Esophagus muscularis mucosa (tissue), 4 donors: ENCODE measurements at places on chromosomes 7 and 10.

GRCh38 chr10:4051641-4052151, 266.7 kb upstream of the KLF6 start:
- no peak for DNase-seq

DNA sequence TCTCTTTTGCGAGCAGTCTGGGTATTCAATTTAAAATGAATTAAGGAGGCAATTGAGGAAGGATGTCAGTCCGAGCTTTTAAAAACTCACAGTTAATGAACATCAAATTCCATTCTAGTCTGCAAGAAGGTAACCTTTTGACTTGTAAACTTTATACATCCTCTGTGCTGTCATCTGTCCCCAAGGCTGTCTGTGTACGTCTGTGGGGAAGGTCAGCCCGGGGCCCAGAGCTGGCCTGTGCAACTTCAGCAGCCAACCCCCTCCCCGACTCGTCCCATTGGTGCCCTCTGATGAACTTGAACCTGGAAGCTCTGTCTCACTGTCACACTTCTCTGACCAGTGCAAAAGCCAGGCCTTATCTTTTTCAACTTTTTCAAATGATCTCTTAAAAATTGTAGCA, 80.3 kb downstream of the CCDC3 start:
- DNase-seq, result peak; percentile 86

- DNase-seq, result no peak
Observed at GRCh38 chr10:93762979-93763391, 5.2 kb downstream of the LGI1 start.

DNA sequence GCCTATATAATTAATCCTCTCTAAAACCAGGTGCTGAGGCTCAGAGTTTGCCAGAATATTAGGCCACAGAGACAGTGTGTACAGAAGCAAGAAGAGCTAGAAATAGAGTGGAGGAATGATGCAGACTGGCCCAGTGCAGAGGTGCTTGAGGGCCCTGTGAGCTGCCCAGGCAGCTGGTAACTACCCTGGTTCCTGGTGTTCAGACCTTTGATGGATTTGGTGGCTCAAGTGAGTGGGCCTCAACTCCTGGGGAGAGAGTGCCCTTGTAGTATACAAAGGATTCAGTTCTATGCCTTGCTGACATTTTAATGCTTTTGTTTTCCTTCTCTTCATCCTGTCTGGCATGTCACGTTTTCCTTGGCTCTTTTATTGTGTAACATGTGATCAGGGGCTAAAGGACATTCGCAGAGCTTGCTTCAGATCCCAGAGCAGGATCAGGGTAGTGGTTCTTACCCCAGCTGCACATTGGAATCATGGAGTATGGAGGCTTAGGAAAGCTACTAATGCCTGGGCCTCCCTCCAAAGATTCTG, 20.0 kb downstream of the LRRC4 start:
- DNase-seq, result no peak

GRCh38 chr7:139695588-139695987, 82.2 kb downstream of the HIPK2 start:
- no peak for DNase-seq

DNA sequence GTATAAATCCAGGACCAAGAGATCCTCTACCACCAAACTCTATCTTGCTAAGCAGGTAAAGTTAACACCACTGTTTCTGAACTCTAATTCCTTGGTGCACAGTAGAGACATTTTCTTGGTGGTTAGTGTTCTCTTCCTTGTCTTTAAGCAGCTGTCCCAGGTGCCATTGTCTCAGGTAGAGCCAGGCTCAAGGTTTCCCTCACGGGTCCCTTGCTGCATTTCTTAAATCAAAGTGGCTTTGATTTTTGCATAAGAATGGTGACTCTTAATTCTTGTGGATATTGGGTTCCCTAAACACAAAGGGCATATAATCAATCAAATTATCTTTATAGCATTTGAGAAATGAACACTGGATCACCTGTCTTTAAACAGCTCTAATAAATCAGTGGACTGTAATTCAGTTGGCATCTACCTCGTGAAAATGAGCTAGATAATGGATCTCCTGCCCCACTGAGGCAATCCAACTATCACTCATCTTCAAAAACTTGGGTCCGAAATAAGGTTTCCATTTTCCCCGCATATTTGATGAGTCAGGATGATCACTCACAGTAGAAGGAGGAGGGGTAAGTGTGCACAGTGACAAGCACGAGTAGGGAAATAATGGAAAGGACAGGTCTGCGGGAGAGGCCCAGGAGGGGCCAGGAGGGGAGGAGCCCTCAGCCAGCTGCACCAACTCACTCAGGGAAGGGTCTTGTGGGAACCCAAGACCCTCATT, 2.4 kb downstream of the ABCC2 start:
- DNase-seq, result no peak

DNA sequence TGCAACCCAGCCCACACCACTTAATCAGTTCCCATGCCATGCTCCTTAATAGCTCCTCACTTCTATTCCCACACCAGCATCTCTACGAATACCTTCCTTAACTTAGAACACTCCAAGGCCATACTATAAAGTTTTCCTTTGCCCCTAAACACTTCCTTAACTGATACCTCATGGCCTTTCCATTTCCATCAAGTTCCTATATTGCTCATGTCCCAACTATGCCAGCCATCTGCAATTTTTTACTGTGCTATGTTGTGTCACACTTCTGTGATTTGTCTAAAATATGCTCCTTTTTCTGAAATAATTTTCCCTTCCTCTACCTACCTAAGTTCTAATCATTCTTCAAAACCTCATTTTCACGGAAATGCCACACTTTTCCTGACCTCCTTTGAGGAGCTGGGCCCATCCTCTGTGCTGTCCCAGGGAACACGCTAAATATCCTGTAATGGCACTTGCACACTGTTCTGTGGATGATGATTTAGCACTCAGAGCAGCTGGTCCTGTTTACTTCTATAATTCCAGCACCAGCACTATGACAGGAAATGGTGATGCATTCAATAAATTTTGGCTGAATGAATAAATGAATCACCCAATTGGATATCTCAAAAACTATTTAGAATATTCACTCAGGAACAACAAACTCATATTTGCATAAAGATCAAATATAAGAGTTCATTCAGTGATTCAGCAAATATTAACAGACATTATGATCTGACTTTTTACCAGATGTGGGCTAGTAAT, 266.5 kb upstream of the HGF start:
- DNase-seq, result no peak

DNA sequence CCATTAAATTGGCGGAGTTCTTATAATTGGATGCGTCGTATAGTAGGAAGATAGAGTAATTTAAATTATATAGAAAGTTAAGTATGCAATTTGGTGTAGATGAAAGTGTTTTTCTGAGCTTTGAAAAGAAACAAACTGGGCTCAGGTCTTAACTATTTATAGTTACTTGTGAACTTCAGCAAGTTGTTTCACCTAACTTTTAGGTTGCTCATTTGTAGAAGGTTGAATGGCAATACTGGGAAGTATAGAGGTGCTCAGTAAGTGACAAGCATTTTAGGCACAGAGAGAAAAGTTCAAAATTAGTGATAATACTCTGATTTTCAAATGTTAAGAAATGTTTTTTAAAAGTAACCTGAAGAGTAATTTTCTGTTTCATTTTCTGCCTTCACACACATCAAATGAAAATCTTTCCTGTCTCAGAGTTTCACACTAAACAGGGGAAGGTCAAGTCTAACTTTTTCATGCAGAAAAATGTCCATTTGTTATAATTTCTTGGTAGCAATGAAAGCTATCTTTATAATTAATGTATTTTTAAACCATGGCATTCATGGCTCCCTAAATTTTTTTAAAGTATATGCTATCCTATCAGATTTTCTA, 146.5 kb downstream of the PHF14 start:
- DNase-seq, result no peak

DNA sequence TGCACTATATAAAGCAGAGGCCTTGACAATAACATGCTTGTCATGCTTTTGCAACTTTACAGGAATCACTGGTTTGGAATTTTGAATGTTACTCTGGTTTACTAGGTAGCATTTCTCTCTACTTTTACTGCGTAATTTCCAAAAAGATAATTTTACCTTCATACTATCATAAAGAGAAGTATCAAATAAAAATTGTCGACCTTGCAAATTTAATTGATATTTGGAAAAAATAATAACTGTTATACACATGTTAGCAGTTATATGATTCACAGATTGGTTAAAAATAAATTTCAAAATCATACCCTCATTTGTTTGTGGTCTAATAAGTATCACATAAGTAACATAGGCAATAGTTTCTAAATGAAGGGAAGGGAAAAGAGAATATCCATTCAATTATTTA, 228.5 kb upstream of the CACNA2D1 start:
- DNase-seq, result no peak

- DNase-seq, result no peak
Observed at GRCh38 chr10:11684717-11685645, 57.2 kb upstream of the ECHDC3 start.

GRCh38 chr7:66896441-66896840, 24.6 kb upstream of the TMEM248 start:
- no peak for DNase-seq

- no peak for DNase-seq
Observed at GRCh38 chr10:22795546-22795945, 81.2 kb upstream of the PIP4K2A start.

DNA sequence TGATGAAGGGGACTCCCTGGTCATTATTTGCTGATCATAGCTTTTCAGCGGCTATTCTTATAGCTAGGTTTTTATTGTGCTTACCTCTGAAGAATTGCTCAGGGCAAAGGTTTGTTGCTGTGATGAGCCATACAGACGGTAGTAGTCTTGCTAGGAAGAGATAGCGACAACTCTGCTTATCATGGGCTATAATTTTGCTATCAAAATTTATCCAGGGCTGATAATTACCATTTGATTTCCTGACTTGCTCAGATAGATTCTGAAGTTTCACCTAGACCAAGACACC, 103.9 kb downstream of the CFAP58 start:
- no peak for DNase-seq

DNA sequence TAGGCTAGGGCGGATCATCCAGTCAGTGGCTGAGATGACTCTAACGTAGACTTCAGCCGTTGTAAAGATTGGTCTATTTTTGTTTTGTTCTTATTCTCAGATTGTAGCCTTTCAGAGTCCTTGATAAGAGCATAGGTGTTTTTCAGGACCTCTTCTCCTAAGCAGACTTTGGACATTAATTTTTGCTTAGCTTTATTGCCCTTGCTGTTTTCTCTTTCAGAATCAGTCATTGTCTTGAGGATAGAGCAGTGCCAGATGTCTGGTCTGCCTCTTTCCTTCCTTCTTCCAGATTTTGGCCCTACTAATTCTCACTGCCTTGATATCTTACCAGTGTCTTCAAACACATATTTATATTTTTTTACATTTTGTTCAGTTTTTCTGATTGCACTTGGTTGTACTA, 49.5 kb downstream of the C1GALT1 start:
- no peak for DNase-seq

- DNase-seq, result no peak
Observed at GRCh38 chr10:30675791-30676718, 46.5 kb upstream of the LYZL2 start.

DNA sequence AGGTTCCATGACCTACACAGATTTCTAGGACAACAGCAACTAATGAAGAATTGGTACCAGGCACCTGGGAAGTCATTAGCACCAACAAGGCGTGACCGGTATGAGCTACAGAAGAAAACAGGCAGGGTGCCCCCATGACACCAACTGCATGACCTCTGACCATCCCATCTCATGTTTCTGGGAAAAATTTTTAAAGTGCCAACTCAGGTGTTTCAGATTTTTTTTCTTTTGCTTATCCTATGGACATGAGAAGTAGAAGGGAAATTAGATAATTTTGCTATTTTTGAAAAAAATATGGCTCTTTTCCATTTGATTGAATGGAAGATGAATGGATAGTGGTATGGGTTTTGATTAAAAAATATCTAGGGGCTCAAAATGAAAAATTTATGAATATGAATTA, 154.8 kb downstream of the NRCAM start:
- DNase-seq, result no peak

GRCh38 chr10:121734589-121735045, 136.4 kb upstream of the FGFR2 start:
- no peak for DNase-seq

- DNase-seq, result no peak
Observed at GRCh38 chr10:11106621-11107374, 89.1 kb downstream of the CELF2 start.

DNA sequence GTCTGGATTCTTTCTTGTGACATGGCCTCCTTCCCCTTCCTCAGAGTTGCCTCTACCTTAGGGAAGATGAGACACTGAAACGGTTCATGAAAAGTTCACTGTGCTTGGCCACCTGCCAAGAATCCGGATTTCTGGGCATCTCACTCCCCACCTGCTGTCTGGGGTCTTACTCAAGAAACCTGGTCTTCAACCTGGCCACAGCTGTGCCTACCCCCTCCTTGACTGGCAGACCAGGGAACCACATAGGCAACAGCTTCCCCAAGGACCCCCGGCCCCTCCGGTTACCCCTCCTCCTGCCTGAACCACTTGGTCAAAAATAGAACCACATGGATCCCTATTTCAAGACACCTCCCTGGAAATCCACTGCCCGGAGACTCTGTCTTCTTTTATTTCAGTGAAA, 58.7 kb upstream of the NANOS1 start:
- DNase-seq, result no peak

DNA sequence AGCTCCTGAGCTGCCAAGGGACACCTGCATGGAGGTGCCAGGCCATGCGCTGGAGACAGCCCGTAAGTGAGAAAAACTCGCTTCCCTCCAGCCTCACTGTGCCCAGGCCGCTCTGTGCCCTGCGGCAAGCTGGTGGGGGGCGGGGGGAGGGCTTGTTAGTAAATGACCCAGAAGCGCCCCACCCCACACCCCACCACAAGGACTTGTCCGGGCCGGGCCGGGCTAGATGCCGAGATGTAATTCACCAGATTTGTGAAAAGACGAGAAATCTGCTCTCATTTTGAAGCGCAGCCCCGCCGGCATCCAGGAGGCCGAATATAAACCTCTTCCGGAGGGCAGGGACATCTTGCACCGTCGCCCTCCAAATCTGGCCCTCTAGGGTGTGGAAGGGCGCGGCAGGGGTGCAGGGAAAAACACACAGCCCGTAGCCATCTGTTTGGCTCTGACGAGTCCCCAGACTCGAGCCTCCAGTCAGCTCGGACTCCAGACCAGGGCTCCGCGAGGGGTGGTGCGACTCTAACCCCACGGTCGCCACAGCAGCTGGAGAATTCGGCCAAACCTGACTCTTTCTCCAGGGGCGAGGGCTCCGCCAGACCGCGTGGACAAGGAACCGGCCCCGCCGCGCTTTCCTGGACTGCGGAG, 14.8 kb downstream of the TLX1 start:
- DNase-seq, result no peak

DNA sequence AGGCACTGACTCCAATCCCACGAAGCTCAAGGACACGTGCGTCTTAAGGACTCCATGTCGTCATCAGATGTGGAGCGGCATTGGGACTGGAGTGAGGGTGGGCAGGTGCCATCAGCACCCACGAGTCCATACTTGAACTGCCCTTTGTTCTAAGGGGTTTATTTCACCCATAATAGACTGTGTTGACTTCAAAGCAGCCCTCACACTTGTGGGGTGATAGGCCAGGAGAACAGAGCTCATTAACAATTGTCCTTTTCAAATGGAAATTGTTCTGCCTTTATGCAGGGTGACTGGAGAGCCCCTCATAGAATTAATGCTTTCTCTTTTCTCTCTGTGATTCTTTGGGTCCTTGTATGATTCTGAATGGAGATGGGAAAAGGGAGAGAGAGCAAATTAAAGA, 376.9 kb upstream of the MGMT start:
- DNase-seq, result peak; percentile 47
